Osteoblast (primary cell): ENCODE measurements at places on chromosomes 1 and 21. TPM values are rescaled to one million over a fixed set of nuclear protein-coding genes. Genes with fewer than 3 reads are reported as not detected.

DNA sequence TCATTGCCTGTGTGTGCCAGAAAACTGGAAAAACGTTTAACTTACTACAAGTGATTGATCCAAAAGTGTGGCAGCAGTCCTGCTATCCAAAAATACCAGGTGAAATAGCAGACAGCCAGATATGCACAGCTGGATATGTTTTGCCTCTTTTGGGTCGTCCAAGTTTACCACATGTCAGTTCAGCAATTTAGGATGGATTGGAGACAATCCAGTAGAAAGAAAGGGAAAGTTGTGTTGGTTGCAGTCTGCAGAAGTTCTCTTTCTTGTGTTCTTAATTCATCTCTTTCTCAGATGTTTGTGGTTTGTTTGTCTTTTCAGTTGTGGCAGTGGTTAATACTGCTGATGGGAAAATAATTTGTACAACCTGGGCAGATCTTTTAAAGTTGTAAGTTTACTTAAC is 645.0 kb downstream of the PTPRC start:
- no peaks in the 10 kb centered on the region for H3K36me3 ChIP-seq
- peaks cover 19% of the 10 kb centered on the region for H3K4me1 ChIP-seq
- no peak overlapping the region for H3K4me3 ChIP-seq
- H3K27ac ChIP-seq, result no peak overlapping the region
- no peak for DNase-seq

The BMP8A gene
- total RNA-seq, result 0.72 and 2.4 TPM in 2 replicates

The ASCL5 gene
- total RNA-seq, result not detected in 2 replicates

GRCh38 chr1:100347009-100347966 is 5.0 kb upstream of the CDC14A start:
- H3K27me3 ChIP-seq, result no peaks in the 10 kb centered on the region
- no peak overlapping the region for H3K27ac ChIP-seq
- no peaks in the 10 kb centered on the region for H3K36me3 ChIP-seq
- no peak overlapping the region for H3K4me3 ChIP-seq
- H3K4me1 ChIP-seq, result no peaks in the 10 kb centered on the region
- no peak for DNase-seq
